Aortic smooth muscle cell (primary cell): ENCODE measurements at places on chromosomes 12 and 14. TPM values are rescaled to one million over a fixed set of nuclear protein-coding genes. Genes with fewer than 3 reads are reported as not detected.

Gene FGD4
- 61.6 and 68.5 TPM in 2 replicates for total RNA-seq

Gene MYF6
- total RNA-seq, result not detected in 2 replicates

Gene RTRAF
- 73.2 and 165 TPM in 2 replicates for total RNA-seq

Gene FAM181A
- total RNA-seq, result not detected in 2 replicates

Gene TMEM260
- total RNA-seq, result 11.1 and 11.7 TPM in 2 replicates

Gene PLBD1
- 2.0 and 2.1 TPM in 2 replicates for total RNA-seq

Gene MMP17
- 3.7 and 4.2 TPM in 2 replicates for total RNA-seq

Gene CLEC2A
- not detected in 2 replicates for total RNA-seq

Gene ZNF641
- total RNA-seq, result 9.6 and 10.9 TPM in 2 replicates

Gene DLK1
- not detected in 2 replicates for total RNA-seq
